ENCODE measurements at places on chromosomes 4 and X. TPM values are rescaled to one million over a fixed set of nuclear protein-coding genes. Genes with fewer than 3 reads are reported as not detected.
A peak's percentile ranks its signal among the peaks of the same experiment; 100 is the strongest.

TIGD4 gene
- total RNA-seq: 1.5 TPM

- H3K4me3 ChIP-seq: no peak overlapping the region
- no peaks in the 10 kb centered on the region for H3K27me3 ChIP-seq
- DNase-seq: no peak
- no peaks in the 10 kb centered on the region for H3K36me3 ChIP-seq
- no peaks in the 10 kb centered on the region for H3K4me1 ChIP-seq
Measured at GRCh38 chr4:17502756-17503155, 9.1 kb downstream of the QDPR start.

PNMA6F gene
- total RNA-seq: not detected

- peaks cover 3% of the 10 kb centered on the region for H3K4me1 ChIP-seq
- H3K27ac ChIP-seq: no peak overlapping the region
- H3K27me3 ChIP-seq: no peaks in the 10 kb centered on the region
- H3K4me3 ChIP-seq: no peak overlapping the region
- H3K36me3 ChIP-seq: no peaks in the 10 kb centered on the region
Measured at GRCh38 chr4:140091305-140091704, 62.7 kb downstream of the MAML3 start.

- no peak overlapping the region for H3K4me3 ChIP-seq
- no peaks in the 10 kb centered on the region for H3K4me1 ChIP-seq
- no peak for DNase-seq
- H3K27me3 ChIP-seq: no peaks in the 10 kb centered on the region
- H3K27ac ChIP-seq: no peak overlapping the region
Measured at GRCh38 chr4:38601244-38601915, 62.6 kb upstream of the KLF3 start.

GRCh38 chr4:110970642-110971041, 347.8 kb upstream of the PITX2 start:
- H3K4me1 ChIP-seq: no peaks in the 10 kb centered on the region
- DNase-seq: no peak
- H3K27me3 ChIP-seq: no peaks in the 10 kb centered on the region
- H3K27ac ChIP-seq: no peak overlapping the region

DNA sequence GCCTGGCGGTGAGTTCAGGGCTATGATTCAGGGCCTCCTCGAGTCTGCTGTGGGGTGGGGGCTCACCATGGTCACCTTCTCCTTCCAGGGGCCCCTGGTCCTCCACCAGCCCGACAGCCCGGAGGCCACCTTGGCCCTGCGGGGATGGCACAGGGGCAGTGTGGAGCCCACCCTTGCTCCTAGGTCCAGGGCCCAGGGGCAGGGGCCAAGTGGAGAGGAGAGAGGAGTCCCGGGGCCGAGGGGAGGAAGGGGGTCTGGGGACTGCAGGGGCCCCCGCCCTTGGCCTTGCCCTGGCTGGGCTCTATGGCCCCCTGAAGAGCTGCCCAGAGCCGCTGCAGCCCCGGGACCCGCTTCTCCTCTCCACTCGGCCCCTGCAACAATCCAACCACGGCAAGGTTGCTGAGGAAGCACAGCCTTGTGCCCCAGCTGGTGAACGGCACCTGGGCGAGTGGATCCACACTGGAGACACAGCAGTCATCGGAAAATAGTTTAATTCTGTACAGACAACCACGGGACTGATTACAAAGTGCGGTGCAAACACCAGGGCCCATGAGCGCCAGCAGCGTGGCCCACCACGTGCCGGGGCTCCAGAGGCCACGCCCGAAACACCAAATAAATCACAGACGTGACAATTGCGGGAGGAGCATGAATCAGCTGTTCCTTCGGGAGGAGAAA, 23.0 kb upstream of the CPLX1 start:
- no peak overlapping the region for H3K4me3 ChIP-seq
- H3K36me3 ChIP-seq: no peaks in the 10 kb centered on the region
- no peaks in the 10 kb centered on the region for H3K27me3 ChIP-seq
- no peak for DNase-seq

GRCh38 chr4:24801136-24801855, 5.9 kb downstream of the SOD3 start:
- no peak for DNase-seq
- H3K4me3 ChIP-seq: no peak overlapping the region
- no peaks in the 10 kb centered on the region for H3K27me3 ChIP-seq
- H3K27ac ChIP-seq: no peak overlapping the region

GRCh38 chr4:88097301-88097700, 61.1 kb downstream of the ABCG2 start:
- H3K4me3 ChIP-seq: no peak overlapping the region
- no peaks in the 10 kb centered on the region for H3K4me1 ChIP-seq
- DNase-seq: no peak
- H3K27ac ChIP-seq: no peak overlapping the region
- H3K27me3 ChIP-seq: no peaks in the 10 kb centered on the region

MPP1 gene
- total RNA-seq: 8.5 TPM

GRCh38 chrX:21354725-21355124, 19.5 kb upstream of the CNKSR2 start:
- H3K27me3 ChIP-seq: no peaks in the 10 kb centered on the region
- no peak overlapping the region for H3K4me3 ChIP-seq
- DNase-seq: no peak
- no peak overlapping the region for H3K27ac ChIP-seq
- H3K36me3 ChIP-seq: no peaks in the 10 kb centered on the region

GUCY1A1 gene
- 160 TPM for total RNA-seq

DNA sequence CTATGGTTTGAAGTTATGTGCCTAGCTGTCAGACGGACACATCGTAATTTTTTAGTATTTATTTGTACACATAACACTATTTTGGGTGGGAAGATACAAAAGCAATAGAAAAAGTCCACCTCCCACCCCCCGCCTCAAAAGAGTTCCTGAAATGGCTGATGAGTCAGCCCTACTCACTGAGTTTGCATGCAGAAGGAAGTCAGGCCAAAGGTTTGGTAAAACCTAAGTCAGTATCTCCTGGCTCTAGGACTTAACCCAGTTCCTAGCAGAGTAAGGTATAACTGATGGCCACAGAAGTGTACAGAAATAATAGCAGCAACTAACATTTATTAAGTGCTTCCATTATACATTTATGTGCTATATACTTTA, 2.9 kb upstream of the KLHL2 start:
- no peak overlapping the region for H3K4me3 ChIP-seq
- H3K27ac ChIP-seq: no peak overlapping the region
- H3K4me1 ChIP-seq: peaks cover 4% of the 10 kb centered on the region
- no peaks in the 10 kb centered on the region for H3K36me3 ChIP-seq
- no peaks in the 10 kb centered on the region for H3K27me3 ChIP-seq

DNA sequence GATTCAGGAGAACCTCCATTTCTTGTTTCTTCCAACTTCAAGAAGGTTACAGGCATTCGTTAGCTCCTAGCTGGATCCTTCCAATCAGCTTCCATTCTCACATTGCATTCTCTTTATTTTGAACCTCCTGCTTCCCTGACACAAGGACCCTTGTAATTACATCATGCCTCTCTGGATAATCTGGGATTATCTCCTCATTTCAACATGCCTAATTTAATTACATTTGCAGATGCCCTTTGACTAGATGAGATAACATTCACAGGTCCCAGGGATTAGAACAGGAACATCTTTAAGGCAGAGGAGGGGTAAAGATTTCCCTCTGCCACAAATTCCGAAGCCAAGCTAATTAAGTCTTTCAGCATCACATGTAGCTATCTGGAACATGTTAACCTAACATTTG, 753.8 kb upstream of the PCDH7 start:
- no peak overlapping the region for H3K4me3 ChIP-seq
- H3K36me3 ChIP-seq: no peaks in the 10 kb centered on the region
- peaks cover 3% of the 10 kb centered on the region for H3K27me3 ChIP-seq
- DNase-seq: no peak
- no peak overlapping the region for H3K27ac ChIP-seq
- H3K4me1 ChIP-seq: no peaks in the 10 kb centered on the region

GAGE12G gene
- not detected for total RNA-seq

CCDC158 gene
- total RNA-seq: 2.2 TPM

- H3K27ac ChIP-seq: no peak overlapping the region
- no peak overlapping the region for H3K4me3 ChIP-seq
- DNase-seq: no peak
Measured at GRCh38 chr4:86963697-86964096, 28.9 kb downstream of the AFF1 start.

DNA sequence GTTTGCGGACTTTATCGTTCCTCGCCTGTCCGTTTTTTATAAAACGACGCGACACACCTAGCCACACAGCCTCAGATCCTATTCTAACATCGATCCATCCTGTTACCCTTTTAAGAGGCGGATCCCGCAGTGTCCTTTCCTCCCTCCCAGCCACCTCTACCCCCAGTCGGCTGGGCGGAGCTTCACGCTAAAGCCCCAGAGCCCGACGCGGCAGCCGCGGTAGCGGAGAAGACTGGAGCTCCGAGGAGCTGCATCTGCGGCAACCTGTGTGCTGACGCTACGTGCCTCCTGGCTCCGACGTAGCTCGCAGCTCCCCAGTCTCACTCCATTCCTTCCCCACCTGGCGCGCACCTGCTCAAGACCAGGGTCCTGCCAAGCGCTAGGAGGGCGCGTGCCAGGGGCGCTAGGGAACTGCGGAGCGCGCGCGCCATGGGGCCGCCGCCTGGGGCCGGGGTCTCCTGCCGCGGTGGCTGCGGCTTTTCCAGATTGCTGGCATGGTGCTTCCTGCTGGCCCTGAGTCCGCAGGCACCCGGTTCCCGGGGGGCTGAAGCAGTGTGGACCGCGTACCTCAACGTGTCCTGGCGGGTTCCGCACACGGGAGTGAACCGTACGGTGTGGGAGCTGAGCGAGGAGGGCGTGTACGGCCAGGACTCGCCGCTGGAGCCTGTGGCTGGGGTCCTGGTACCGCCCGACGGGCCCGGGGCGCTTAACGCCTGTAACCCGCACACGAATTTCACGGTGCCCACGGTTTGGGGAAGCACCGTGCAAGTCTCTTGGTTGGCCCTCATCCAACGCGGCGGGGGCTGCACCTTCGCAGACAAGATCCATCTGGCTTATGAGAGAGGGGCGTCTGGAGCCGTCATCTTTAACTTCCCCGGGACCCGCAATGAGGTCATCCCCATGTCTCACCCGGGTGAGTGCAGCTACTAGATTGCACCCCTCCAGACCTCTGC, at the start of gene RNF128:
Gene RNF128, plus strand, starts transcription at position 217 of the 953 bp plus-strand sequence. Its CDS starts 213 bp downstream, at position 430.
- no peaks in the 10 kb centered on the region for H3K4me1 ChIP-seq
- no peak for DNase-seq

DNA sequence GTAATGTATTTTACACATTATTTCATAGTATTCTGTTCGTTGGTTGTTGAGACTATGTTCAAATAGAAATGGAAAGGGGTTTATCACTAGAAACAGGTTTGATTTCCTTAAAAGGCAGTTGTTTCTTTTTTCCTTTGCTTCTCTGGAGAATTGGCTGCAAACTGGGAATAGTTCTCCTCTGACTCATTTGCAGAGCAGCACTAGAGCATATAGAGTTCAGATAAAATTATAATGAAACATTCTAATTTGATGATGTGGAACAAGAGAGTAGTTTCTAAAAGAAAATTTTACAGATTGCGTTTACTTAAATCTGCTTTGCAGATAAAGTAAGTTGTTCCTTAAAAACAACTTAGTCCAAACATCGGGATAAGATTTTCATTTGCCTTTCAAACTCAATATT, 29.7 kb downstream of the SYNPO2 start:
- H3K27ac ChIP-seq: peak overlapping the region; percentile 96
- peak overlapping the region; percentile 5 for H3K4me3 ChIP-seq
- no peak for DNase-seq
- H3K36me3 ChIP-seq: no peaks in the 10 kb centered on the region
- no peaks in the 10 kb centered on the region for H3K27me3 ChIP-seq

DNA sequence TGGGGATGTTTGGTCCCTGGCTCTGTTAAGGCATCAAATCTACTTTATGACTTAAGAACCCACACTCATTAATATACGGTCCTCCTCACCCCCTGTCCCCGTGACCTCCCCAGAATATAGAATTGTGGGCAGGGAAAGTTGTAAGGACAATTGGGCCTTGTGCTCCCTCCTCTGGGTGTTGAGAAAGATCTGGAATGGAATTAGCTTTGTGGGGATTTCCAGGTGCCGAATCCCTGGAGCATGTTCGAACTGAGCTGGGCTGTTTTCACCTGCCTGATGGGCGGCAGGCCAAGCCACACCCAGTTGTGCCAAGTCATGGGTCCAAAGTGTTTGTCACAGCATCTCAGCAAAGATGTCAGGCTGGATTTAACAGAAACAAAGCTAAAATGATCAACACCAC, 349.3 kb upstream of the KLF3 start:
- H3K4me3 ChIP-seq: no peak overlapping the region
- H3K27me3 ChIP-seq: no peaks in the 10 kb centered on the region
- no peak overlapping the region for H3K27ac ChIP-seq
- no peaks in the 10 kb centered on the region for H3K36me3 ChIP-seq

DNA sequence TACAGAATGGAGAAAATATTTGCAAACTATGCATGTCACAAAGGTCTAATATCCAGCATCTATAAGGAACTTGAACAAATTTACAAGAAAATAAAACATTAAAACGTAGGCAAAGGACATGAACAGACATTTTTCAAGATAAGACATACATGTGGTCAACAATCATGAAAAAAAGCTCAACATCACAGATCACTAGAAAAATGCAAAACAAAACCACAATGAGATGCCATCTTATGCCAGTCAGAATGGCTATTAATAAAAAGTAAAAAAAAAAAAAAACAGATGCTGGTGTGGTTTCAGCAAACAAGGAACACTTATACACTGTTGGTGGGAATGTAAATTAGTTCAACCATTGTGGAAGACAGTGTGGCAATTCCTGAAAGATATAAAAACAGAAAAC, 75.8 kb upstream of the IL13RA2 start:
- no peak for DNase-seq
- H3K4me1 ChIP-seq: no peaks in the 10 kb centered on the region
- H3K4me3 ChIP-seq: no peak overlapping the region
- no peaks in the 10 kb centered on the region for H3K36me3 ChIP-seq
- H3K27me3 ChIP-seq: no peaks in the 10 kb centered on the region
- H3K27ac ChIP-seq: no peak overlapping the region

SGMS2 gene
- 14.9 TPM for total RNA-seq

ARAP2 gene
- 10.5 TPM for total RNA-seq

TRIM2 gene
- 121 TPM for total RNA-seq

GRCh38 chr4:77801260-77801608, 17.9 kb downstream of the CNOT6L start:
- no peaks in the 10 kb centered on the region for H3K36me3 ChIP-seq
- H3K4me1 ChIP-seq: peaks cover 16% of the 10 kb centered on the region
- H3K4me3 ChIP-seq: no peak overlapping the region

- no peaks in the 10 kb centered on the region for H3K36me3 ChIP-seq
- no peak for DNase-seq
- no peaks in the 10 kb centered on the region for H3K4me1 ChIP-seq
- no peaks in the 10 kb centered on the region for H3K27me3 ChIP-seq
- H3K4me3 ChIP-seq: no peak overlapping the region
Measured at GRCh38 chrX:49934148-49934547, 11.8 kb downstream of the CLCN5 start.

- no peaks in the 10 kb centered on the region for H3K36me3 ChIP-seq
- no peak overlapping the region for H3K27ac ChIP-seq
- DNase-seq: no peak
- no peaks in the 10 kb centered on the region for H3K27me3 ChIP-seq
Measured at GRCh38 chr4:111475001-111475400, 670.3 kb upstream of the FAM241A start.

- H3K27ac ChIP-seq: no peak overlapping the region
- no peak overlapping the region for H3K4me3 ChIP-seq
- H3K4me1 ChIP-seq: no peaks in the 10 kb centered on the region
- no peaks in the 10 kb centered on the region for H3K27me3 ChIP-seq
- H3K36me3 ChIP-seq: no peaks in the 10 kb centered on the region
Measured at GRCh38 chrX:27549688-27550087, 40.5 kb upstream of the DCAF8L2 start.

- no peak overlapping the region for H3K4me3 ChIP-seq
- no peaks in the 10 kb centered on the region for H3K27me3 ChIP-seq
- H3K4me1 ChIP-seq: no peaks in the 10 kb centered on the region
- H3K27ac ChIP-seq: no peak overlapping the region
- no peaks in the 10 kb centered on the region for H3K36me3 ChIP-seq
Measured at GRCh38 chrX:115362334-115363095, 73.0 kb downstream of the LUZP4 start.

SPARCL1 gene
- total RNA-seq: 1,777 TPM

GPC3 gene
- 172 TPM for total RNA-seq

CD38 gene
- total RNA-seq: 0.29 TPM

All from uterus (tissue), 4 donors.